Dorsolateral prefrontal cortex (tissue), 122 donors: ENCODE measurements at places on chromosomes 5 and 9. TPM values are rescaled to one million over a fixed set of nuclear protein-coding genes. Genes with fewer than 3 reads are reported as not detected.

- no peak for DNase-seq
Observed at GRCh38 chr9:9951556-9952160, 661.1 kb downstream of the PTPRD start.

DNA sequence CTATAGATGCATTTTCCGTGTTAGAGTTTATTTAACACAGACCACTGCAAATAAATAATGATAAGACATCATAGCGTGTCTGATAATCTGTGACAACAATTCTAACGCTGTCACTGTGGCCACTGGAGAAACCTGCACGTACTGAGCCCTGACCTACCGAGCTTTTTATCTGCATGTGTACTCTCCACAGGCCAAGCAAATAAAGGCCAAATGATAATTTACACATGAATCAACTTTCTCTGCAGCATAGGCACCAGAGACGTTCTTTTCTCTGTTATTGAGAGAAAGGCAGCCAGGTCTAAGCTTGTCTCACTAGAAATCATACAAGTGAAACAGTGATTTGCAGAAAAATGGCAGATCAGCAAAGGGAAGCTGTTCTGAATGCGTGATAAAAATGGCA lies 75.8 kb downstream of the POU5F2 start:
- no peak for DNase-seq

Gene LRRTM2
- total RNA-seq = 68.1 TPM

DNA sequence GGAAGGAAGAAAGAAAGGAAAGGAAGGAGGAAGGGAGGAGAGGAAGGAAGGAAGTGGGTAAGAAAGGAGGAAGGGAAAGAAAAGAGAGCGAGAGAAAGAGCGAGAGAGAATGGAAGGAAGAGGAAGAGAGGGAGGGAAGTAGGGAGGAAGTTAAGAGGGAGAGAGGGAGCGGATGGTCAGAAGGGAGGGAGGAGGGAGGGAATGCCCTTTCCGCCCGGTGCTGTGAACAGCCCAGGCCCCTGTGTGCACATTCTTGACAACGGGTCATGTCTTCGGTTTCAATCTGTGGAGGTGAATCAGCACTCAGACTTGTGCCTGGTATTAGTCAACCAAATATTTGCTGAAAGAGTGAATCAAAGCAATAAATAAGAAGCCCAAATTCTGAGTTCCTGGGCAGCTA lies 39.2 kb downstream of the PRUNE2 start:
- DNase-seq = no peak

GRCh38 chr5:76298852-76299251 lies 104.2 kb upstream of the IQGAP2 start:
- no peak for DNase-seq

DNA sequence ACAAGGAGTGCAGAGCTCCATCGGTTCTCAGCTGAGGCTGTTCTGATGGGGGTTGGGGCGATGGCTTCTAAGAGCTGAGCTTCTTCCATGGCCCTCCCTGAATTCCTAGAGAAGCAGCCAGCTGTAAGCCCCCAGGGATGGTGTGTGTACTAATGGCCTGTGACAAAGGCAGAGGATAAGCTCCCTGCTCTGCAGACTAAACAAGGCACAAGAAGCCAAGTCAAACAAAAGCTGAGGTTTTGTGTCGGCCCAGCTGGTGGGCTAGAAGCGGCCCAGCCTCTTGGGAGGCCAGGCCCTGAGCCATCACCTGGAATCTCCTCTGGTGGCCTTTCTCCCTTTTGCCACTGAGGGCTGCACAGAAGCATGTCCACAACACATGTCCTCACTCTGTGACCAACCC lies 75.0 kb upstream of the XPA start:
- no peak for DNase-seq

Gene CTXN3
- total RNA-seq = 10.8 TPM

DNA sequence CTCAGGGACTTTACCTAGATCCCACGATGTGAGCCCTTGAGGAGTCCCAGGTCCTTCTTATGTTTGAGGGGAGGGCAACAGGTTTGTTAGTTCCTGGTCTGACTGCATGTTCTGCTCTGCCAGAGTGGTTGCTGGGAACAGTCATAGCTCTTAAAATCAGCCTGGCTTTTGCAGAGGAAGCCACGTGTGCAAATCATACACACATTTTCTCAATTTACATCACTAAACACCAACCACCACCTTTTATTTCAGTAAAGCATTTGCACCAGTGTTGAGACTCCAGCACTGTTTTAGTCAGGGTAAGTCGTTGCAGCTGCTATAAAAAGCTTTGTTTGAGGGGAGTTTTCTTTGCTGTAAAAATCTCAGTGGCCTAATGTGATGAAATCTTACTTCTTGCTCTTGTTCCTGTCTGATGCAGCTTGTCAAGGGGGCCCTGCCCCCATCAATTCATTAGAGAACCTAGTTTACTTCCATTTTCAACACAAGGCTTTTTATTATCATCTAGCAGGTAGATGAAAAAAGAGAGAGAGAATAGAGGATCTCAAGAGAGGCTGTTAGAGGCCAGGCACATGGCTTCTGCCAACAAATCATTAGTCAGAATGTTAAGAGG lies 70.3 kb upstream of the VCAN start:
- no peak for DNase-seq

GRCh38 chr9:137115394-137116026 lies 977 bp upstream of the DPP7 start:
- DNase-seq = no peak

DNA sequence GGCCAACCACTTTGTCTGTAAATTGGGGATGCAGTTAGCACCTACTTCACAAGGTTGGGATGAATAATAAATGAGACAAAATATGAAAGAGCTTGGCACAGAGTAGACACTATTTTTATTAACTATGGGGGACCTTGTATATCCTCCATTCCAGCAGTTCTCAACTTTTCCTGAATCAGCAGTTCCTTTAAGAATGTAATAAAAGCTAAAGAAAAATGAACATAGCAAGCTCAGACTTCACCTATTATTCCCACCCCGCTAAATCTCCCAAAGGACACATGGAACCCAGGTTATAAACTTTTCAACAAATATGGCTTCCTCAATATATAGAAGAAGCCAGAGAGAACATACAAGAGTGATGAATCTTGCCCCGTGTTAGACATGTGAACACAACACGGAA lies 32.0 kb upstream of the TTC1 start:
- DNase-seq = no peak

DNA sequence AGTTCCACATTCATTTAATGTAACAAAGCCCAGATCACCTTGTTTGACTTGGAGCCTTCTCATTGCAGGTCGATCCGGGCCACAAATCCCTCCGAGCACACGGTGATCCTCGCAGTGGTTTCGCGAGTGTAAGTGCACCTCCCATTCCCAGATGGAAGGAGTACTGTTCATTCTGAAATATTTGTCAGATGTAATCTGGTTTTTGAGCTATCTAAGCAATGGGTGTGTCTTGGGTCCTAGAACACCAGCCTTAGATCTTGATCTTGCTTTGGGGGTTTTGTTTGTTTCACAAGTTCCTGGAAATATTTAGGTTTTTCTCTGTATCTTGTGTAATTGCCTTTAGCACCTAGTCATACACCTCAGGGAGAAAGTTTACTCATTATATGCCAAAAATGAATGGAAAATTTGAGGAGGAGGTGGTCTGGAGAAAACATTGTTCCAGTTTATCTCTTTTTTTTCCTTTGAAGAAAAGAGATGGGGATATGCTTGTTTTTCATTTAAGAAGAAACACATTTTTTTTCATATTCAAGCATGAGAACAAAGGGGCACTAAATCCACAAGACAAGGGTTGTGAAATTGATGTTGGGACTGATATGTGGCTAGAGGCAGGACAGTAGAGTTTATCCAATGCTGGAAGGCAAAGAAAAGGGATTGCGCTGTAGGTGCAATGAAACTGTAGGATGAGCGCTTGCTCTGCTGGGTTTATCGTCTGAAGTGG lies 118.6 kb downstream of the PDE8B start:
- no peak for DNase-seq

- DNase-seq = no peak
Observed at GRCh38 chr5:112005623-112005930, 248.6 kb upstream of the NREP start.

DNA sequence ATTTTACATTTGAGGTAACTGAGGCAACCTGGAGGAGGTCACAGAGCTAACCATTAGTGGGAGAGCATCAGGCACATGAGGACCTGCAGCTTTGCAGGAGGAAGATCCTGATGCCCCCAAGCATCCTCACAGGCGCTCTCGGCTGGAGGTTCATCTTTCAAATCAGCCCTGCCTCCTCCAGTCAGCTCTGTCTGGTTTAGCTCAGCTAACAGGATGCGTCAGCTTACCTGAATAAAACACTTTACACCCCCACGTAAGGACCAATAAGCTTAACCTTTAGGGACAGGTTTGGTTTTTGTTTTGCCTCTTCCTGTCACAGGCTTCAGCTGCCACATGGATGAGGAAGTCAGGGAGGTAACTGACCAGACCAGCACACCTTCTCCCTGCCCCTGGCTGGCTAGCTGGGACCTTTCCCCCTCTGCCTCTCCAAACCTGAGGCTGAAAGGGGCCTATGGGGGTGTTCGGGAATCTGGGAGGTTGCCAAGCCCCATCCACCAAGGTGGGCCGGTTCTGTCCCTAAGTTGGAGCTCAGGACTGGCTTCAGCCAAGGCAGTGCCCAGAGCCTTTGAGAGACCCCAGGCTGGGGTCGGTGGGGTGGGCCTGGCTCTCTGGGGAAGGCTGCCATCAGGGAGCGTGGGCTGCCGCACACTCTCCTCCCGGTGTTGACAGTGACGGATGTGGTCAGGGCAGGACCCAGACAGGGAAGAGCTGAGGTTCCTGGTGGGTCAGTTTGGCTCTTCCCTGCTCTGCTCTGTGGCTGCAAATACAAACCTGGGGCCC lies 20.0 kb upstream of the FCN1 start:
- DNase-seq = no peak

DNA sequence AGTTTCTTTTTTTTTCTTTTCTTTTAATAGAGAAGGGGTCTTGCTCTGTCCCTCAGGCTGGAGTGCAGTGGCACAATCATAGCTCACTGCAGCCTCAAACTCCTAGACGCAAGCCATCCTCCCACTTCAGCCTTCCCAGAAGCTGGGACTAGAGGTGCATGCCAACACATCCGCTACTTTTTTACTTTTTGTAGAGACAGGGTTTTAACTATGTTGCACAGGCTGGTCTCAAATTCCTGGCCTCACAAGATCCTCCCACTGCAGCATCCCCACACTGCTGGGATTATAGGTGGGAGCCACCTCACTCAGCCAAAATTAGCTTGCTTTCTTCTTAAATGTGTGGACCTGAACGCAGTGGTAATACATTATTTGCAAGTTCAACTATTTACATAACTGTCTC lies 66.1 kb downstream of the SERINC5 start:
- DNase-seq = no peak

DNA sequence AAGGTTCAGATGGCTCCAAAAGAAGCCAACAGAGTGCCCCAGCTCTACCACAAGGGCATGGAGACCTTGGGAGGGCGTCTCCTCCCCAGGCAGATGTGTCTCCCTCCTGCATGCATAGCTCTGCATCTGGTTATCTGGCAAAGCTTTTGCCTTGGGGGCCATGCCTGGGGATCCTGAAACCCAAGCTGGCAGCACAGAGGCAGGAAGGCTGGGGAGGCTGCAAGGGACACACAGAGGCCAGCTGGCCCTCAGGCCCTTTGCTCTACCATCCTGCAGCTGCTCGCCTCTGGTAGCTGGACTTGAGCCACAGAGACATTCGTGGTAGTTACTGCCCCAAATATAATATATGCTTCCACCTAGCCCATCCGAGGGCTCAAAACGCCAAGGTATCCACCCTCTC lies 3.9 kb downstream of the SEPTIN8 start:
- no peak for DNase-seq

GRCh38 chr9:111263116-111263515 lies 66.9 kb downstream of the OR2K2 start:
- DNase-seq = no peak

DNA sequence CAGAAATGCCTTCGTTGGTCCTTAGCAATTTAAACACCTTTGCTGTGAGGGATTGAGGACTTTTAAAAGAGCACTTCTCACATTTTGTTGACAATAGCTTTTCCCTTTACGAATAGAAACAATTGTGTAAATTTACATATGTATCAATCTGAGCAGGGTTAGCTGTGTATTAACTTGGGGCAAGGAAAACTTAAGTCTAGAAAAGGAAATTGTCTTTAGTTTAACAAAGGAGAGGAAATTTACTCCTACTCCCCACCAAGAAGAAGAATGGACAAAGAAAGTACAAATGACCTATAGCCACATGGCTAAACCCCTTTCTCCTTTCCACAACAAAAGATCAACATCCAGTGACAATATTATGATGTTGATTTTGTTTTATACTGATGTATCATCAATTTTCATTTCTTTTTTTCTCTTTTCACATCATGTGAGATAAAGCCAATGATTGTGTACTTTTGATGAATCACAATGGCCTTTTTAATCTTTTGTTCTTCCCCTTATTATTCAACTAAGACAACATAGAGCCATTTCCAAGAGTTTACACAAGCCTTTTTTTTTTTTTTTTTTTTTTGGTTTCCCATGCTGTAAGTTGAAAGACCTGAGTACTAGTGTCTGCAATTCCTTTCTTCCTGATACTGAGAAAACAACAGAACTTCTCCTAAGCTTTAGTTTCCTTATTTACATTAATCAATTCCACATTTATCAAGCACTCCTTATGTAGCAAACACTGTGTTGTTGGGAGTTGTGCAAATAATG lies 19.0 kb downstream of the FOXB2 start:
- DNase-seq = no peak

DNA sequence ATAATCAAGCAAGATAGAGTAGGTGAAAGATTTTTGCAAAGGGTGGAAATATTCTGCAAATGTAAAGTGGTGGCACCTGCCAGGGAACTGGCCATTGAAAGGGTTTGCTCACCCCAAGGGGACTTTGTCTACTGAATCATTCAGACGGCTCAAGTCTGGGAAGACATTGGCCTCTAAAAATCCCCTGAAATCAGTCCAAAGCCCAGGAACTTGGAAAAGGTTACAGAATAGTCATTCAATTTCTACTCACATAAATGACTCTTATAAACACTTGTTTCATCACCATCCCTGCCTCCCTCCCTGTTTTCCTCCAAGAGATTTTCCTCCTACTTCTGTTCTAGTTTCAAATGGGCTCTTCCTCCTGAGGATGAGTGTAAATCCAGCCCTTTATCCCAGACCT lies 28.5 kb downstream of the ZNF366 start:
- DNase-seq = no peak

DNA sequence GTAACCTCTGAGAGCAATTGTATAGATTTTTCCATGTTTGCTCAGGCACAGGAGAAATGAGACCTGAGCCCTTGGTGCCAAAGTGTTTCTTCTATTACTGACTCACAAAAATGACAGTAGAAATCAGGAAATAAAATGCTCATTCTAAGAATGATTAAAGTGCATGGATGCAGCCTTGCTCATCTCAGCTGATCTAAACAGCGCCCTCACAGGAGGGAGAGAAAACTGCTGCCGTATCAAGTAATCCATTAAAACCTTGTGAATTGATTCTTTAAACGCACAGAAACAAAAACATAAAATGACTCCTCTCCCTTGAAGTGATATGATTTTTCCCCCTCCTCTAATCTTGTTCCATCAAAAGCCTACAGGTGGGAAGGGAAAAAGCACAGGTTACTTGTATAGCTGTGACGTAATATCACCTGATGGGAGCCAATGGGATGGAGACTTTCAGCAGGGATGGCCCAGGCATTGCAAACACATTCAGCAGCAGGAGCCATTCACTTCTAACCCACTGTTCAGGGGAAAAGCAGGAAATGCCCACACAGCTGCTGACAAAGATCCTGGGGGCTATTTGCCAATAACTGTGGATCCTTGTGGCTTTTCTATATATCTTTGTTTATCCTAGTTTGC lies 76.7 kb downstream of the PLCXD3 start:
- no peak for DNase-seq
